Glutamatergic neuron (in vitro differentiated cells): ENCODE measurements at places on chromosomes 16 and 17. TPM values are rescaled to one million over a fixed set of nuclear protein-coding genes. Genes with fewer than 3 reads are reported as not detected.

DNA sequence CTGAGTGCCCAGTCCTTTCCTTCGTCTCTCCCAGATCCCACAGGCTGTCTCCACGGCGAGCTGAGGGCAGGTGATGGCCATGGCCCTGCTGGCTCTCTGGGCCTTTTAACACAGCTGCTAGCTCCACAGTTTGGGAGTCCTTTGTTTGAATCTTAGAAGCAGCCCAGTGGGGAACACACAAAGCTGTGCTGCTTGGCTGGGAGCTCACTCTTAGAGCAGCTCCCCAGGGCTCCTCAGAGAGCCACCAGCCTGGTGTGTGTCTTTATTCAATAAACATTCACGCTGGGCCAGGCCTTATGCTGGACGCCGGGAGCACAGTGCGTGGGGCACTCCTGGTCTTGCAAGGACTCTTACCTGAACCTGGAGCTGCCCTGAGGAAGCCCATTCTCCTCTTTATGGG is 29.7 kb downstream of the WNT3 start:
- H3K4me1 ChIP-seq = no peaks in the 10 kb centered on the region
- H3K27me3 ChIP-seq = peaks cover 3% of the 10 kb centered on the region
- H3K36me3 ChIP-seq = peaks cover 9% of the 10 kb centered on the region
- no peak overlapping the region for H3K4me3 ChIP-seq
- DNase-seq = no peak

DNA sequence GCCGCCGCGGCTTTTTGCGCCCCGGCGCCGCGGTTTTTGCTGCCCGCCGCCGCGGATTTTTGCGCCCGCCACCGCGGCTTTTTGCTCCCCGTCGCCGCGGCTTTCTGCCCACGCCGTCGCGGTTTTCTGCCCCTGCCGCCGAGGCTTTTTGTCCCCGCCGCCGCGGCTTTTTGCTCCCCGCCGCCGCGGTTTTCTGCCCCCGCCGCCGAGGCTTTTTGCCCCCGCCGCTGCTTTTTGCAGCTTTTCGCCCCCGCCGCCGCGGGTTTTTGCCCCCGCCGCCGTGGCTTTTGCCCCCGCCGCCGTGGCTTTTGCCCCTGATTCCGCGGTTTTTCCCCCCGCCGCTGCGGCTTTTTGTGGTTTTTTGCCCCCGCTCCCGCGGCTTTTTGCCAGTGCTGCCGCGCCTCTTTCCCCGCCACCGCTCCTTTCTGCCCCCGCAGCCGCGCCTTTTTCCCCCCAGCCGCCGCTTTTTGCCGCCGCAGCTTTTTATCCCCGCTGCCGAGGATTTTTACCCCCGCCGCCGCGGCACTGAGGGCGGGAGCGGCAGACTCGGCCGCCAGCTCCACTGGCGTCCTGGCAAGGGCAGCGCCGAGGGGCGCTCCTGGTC is 518.6 kb upstream of the WSB1 start:
- DNase-seq = no peak
- no peaks in the 10 kb centered on the region for H3K36me3 ChIP-seq
- peaks cover 1% of the 10 kb centered on the region for H3K27me3 ChIP-seq
- no peak overlapping the region for H3K27ac ChIP-seq

- no peaks in the 10 kb centered on the region for H3K27me3 ChIP-seq
- no peak for DNase-seq
- no peaks in the 10 kb centered on the region for H3K36me3 ChIP-seq
- H3K4me1 ChIP-seq = peaks cover 8% of the 10 kb centered on the region
- no peak overlapping the region for H3K27ac ChIP-seq
- H3K4me3 ChIP-seq = no peak overlapping the region
Measured at GRCh38 chr17:66781135-66781534, 53.8 kb upstream of the CACNG5 start.

The ITGAL gene
- total RNA-seq = not detected

The ITGB3 gene
- total RNA-seq = not detected
